ENCODE measurements at places on chromosomes 5 and 9. TPM values are rescaled to one million over a fixed set of nuclear protein-coding genes. Genes with fewer than 3 reads are reported as not detected.

GRCh38 chr9:36964791-36965190 is 69.3 kb downstream of the PAX5 start:
- DNase-seq = no peak

DNA sequence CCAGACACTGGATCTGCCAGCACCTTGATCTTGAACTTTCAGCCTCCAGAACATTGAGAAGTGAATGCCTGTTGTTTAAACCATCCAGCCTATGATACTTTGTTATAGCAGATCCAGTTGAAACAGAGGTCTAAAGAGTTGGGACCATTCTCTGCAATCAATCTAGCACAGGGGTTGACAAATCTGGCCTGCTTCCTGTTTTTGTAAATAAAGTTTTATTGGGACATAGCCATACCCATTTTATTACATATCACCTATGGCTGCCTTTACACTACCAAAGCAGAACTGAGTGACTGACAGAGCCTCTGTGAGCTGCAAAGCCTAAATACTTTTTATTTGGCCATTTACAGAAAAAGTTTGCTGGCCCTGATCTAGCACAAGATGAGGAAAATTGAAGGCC is 62.0 kb downstream of the BARX1 start:
- no peak for DNase-seq

- DNase-seq = no peak
These were observed 101.4 kb downstream of the NDFIP1 start for GRCh38 chr5:142210011-142210410.

DNA sequence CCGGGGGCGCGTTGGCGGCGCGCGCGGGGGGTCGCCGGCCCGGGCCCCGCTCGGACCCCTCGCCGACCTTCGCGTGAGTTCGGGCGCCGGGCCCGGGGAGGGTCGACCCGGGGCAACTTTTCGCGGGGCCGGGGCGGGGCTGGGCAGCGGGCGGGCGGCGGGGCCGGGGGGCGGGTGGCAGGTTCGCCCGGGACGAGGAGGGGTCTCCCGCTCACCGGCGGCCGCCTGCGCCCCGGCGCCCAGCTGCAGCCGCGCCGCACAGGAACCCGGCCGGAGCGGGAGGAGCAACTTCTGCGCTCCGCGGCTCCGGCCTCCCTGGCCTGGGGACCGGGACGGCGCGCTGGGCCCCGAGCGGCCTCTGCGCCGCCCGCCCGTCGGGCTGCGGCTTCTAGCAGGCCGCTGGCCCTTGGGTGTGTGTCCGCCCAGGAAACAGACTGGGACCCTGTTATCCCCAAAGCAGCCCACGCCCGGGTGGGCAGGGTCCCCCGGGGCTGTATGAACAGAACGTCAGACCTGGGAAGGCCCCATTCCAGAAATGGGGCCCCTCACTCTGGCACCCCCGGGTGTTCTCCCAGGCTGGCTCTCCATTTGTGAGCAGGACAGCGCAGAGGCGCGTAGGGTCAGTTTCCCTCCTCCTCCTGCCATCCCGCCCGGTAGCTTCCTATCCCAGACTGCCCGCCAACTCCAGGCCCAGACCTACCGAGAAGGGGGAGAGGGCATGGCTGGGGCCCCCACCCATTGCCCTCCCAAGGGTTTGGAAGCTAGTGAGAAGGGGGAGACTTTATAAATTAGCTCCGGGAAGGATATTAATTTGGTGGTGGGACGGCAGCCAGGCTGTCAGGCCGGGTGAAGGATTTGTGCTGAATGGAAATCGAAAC is 708 bp downstream of the RXRA start:
- DNase-seq = peak; percentile 78

- DNase-seq = peak; percentile 92
These were observed 104.8 kb downstream of the GABBR2 start for GRCh38 chr9:98603821-98604383.

DNA sequence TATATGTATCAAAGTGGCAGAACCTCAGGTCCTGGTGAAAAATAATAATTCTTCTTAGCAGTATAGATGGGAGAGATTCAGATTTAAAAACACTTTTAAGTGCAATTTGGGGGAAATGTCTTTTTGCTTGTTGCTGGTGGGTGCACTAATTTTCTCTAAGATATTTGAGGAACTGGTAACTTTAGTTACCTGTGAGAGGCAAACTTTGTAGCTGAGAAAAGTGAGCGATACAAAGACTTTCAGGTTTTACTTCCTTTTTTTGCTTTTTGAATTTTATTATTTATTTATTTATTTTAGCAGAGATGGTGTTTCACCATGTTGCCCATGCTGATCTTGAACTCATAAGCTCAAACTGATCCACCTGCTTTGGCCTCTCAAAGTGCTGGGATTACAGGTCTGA is 303.1 kb upstream of the PTGER4 start:
- DNase-seq = no peak

- DNase-seq = no peak
These were observed 487.3 kb downstream of the CCDC171 start for GRCh38 chr9:16039988-16040761.

DNA sequence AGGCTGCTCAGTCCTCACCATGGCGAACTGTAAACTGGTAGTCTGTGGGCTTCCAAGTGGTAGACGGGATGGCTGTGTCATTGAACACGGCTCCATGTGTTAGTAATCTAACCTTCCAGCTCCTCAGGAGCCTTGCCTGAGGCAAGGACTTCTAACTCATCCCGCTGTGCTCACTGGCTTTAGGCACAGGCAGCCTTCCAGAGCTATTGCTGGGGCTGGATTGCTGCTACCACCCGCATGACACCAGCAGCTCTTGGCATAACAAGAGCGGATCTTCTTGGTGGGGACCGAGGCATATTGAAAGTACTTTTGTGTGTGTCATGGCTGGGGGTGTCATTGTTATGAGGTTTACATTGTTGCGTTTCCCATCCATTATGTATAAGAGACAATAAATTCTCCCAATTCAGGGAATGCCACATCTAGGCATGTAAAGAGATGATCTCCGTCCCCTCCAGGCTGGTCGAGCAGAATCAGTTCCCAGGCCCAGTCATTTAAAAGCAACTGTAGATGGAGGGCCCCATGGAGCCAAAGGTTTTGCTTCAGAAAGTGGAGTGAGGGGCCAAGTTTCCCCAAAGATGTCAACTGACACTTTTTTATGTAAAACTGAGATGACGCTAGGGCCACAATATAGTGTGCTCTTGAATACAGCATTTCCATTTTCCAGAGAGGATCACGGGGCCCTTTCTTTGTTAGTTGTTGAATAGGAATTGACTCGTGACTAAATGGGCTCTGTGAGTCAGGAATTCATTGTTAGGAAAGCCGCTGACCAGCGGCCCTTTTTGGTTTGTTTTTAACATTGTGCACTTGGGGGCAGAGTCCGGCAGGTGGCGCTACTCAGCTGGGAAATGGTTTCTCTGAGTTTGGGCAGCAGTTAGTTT is 759.5 kb downstream of the TAF11L14 start:
- peak; percentile 78 for DNase-seq

DNA sequence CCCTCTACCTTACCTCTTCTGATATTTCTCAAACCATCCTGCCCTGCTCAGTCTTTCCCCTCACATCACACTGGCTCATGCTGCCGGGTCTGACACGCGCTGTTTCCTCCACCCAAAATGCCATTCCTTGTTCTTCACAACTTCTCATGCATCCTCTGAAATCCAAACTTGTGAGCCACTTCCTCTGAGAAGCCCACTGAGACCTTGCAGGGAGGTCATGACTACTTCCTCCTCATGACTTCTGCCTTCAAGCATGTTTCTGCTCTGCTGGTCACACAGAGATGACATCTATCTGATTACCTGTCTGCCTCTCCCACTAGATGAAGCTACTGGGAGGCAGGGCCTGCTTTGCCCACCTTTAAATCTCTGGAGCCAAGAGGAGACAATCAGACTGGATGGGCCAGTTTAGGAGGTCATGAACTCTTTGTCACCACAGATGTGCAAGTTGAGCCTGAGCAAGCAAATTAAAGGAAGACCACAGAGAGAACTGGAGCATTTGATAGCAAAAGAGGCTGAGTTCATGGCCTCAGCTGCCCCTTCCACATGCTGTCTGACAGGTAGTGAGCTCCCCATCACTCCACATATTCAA is 119.8 kb upstream of the TBC1D2 start:
- peak; percentile 96 for DNase-seq

DNA sequence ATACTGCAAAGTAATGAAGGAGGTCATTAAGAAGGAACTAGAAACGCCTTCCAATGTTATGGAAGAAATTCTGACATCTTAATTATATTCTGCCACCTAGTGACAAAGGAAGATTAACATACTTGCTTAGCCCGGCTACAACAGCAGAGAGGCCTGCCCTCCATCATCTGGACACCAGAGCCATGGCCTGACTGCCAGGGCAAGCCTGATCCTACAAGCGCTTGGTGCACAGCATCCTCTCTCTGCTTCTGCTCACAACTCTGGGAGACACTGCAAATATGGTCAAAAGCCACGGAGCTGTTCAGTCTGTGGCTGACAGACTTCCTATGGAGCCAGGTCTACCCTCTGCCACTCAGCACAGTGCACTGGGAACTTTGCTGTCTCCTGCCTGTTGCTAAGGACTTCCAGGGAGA is 87.3 kb upstream of the SLC44A1 start:
- peak; percentile 84 for DNase-seq

GRCh38 chr9:588981-589380 is 252.5 kb upstream of the DMRT1 start:
- DNase-seq = no peak

Gene PRSS3
- 48.2 TPM for polyA plus RNA-seq

Gene AQP3
- polyA plus RNA-seq = 0.19 TPM

Gene GARIN3
- polyA plus RNA-seq = not detected

Gene RUSC2
- 34.0 TPM for polyA plus RNA-seq

Gene ABLIM3
- polyA plus RNA-seq = 11.4 TPM

All from GM23248 (cell line).